T-helper 17 cell (primary cell): ENCODE measurements at places on chromosomes 6 and 20.

- DNase-seq = no peak
These were observed 4.9 kb upstream of the DEK start for GRCh38 chr6:18269253-18269652.

- no peak for DNase-seq
These were observed 42.3 kb upstream of the ATXN1 start for GRCh38 chr6:16803294-16804200.

DNA sequence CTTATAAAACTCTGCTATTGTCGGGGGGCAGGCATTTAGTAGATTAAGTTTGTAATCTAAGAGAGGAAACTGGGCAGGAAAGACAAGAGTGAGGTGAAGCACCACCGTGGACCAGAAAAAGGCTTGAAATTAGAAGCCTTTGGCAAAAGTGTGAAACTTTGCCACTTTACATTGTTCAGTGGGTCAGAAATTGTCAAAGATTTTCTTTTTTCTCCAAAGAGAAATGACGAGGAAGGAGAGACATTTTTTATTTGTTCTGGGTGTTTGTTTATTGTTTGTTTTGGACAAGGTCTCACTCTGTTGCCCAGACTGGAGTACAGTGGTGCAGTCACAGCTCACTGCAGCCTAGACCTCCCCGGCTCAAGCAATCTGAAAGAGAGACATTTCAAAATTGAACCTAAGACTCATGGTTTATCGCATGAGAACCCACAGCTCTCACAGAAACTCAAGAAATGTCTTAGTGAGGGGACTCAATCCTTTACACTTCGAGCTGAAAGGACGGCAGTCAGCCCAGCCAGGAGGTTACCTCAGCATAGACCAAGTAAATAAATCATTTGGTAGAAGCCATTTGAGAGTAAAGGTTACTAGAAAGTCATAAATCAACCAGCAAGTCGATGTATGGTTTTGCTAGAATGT, 262.8 kb upstream of the TAB2 start:
- DNase-seq = no peak

DNA sequence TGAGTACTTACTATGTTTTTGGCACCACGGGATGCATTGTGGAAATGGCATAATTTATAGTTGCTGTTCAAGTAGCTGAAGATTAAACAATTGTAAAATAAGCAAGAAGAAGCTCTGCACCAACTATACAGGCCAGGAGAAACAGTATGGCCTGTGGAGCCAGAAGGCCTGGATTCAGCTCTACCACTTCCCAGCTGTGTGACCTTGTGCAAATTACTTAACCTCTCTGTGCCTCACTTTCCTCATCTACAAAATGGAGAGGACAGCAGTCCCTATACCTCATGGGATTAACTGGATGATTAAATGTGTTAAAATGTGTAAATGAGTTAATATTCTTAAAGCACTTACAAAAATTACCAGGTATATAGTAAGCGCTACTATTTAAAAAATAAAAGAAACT, 49.1 kb downstream of the CNKSR3 start:
- no peak for DNase-seq

DNA sequence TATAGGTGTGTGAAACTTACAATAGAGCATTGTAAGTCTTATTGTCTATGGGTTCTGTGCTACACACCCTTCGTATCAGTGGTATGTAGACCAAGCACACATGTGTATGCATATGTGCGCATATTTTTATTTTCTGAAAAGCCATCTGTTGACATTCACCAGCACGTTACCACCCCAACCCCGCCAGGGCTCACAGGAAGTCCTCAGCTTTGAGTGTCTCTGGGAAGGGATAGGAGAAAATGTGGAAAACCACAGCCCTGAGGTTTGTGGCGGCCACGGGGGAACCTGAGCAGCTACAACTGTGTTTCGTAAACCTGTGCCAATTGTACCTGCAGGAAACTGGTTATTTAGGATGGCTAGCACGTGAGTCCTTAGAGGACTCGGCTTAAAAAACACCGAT, 123.3 kb upstream of the PHACTR3 start:
- no peak for DNase-seq

GRCh38 chr6:104109806-104110205, 749.9 kb downstream of the HACE1 start:
- DNase-seq = no peak

DNA sequence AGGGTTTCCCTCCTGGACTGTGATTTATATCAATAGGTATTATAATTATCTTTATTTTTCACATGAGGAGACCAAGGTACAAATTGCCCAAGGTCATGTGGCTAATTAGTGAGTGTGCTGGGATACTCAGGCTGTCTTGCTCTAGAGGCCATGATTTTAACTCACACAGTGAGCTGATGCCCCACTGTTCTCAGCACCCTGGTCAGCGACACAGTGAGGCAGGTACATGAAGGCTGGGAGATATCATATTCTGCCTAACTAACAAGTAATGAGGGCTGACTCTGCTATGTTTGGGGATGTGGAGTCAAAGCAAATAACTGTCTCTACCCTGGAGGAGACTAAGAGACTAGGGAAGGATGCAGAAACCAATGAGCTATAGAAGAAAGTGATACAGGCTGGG, 501.1 kb downstream of the PTPRT start:
- no peak for DNase-seq

- no peak for DNase-seq
These were observed 1.0 kb downstream of the SIM1 start for GRCh38 chr6:100463630-100464161.

DNA sequence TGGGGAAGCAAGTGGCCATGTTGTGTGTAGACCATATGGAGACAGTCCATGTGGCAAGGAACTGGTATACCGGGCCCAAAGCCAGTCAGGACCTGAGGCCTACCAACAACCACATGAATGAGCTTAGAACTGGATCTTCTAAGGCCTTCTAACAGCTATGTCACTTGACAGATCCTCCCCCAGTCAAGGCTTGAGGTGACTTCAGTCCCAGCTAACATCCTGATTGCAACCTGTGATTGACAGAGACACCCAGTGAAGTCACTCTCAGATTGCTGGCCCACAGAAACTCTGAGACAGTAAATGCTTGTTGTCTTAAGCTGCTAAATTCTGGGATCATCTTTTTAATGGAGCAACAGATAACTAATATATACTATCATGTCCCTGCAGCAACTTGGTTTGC, 32.9 kb downstream of the AHI1 start:
- no peak for DNase-seq

- no peak for DNase-seq
These were observed 13.9 kb downstream of the TOMM6 start for GRCh38 chr6:41801380-41801779.

DNA sequence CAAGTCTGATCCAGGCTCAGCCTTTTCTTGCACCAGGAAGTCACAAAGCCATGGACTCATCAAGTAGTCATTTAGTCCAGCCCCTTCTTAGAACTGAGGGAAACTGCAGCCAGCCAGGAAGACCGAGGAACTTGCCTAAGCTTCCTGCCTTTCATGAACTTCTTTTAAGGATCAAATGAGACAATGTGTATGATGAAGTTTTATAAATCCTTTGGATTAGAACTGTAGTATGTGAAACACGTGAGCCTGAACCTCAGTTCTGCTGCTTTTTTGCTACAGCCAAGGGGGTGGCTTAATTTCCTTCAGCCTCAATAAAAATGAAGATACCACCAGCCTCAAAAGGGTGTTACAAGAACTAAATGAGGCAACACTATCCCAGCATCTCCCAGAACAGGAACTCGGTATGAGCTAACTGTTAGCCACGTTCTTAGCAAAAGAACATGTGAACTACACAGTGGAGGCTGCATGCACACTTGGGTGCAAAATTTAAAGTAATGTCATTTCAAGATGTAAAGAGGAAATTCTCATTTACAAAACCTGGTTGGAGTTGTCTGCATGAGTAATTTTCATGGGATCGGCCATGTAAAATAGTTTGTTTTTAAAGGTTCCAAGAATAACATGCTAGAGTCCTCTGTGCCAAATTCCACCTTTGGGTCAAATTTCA, 76.0 kb upstream of the TBC1D7 start:
- DNase-seq = no peak

- DNase-seq = no peak
These were observed 84.1 kb upstream of the POPDC3 start for GRCh38 chr6:105263685-105264610.

DNA sequence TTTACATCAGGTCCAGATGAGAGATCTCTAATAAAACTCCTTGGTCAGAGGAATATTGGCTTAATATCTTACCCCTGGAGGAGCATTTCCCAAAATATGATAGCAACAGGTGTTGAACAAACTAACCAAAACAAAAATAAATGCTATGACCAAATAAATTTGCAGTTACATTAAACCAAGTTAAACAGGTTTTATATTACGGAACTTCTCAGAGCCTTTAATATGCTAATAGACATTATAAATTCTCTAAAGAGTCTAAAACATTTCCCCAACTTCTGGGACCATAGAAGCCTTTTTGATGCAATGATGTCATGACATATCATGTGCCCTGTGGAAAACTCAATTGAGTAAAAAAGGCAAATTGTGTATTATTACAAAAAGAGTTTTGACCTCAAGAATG, 90.9 kb upstream of the ARMC2 start:
- DNase-seq = no peak

- no peak for DNase-seq
These were observed 20.6 kb upstream of the SGK2 start for GRCh38 chr20:43537921-43538877.

- no peak for DNase-seq
These were observed 27.4 kb downstream of the PMEPA1 start for GRCh38 chr20:57682184-57683101.

DNA sequence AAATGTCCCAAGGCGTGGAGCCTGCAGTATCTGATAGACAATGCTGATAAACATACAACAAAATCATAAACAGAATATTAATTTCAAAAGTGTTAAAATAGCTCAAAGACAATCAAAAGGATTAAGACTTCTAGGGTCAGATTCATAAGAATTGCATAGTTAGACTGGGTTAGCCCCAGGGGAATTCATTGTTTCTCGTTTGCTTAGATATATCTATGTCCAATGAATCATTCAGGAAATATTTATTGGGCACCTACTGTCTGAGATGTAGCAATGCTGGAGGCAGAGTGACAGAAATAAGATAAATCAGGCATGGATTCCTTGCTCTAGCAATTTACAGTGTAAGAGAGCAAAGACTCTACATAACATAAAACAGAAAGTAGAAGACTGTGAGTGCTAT, 124.4 kb upstream of the PRL start:
- DNase-seq = no peak

DNA sequence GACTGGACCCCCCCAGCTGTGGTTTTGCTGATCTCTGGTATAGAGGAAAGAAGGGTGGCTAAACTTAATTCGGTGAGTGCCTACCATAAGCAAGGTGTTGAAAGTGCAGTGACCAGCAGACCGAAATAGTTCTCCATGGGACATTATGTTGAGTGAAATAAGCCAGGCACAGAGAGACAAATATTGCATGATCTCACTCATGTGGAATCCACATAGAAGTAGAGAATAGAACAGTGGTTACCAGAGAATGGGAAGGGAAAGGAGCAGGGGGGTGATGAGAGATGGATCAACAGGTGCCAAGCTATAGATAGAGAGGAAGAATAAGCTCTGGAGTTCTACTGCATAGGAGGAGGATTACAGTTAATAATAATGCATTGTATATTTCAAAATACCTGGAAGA, 9.7 kb upstream of the GCNT2 start:
- DNase-seq = no peak

GRCh38 chr20:34389206-34389953, 26.3 kb downstream of the ITCH start:
- DNase-seq = no peak

DNA sequence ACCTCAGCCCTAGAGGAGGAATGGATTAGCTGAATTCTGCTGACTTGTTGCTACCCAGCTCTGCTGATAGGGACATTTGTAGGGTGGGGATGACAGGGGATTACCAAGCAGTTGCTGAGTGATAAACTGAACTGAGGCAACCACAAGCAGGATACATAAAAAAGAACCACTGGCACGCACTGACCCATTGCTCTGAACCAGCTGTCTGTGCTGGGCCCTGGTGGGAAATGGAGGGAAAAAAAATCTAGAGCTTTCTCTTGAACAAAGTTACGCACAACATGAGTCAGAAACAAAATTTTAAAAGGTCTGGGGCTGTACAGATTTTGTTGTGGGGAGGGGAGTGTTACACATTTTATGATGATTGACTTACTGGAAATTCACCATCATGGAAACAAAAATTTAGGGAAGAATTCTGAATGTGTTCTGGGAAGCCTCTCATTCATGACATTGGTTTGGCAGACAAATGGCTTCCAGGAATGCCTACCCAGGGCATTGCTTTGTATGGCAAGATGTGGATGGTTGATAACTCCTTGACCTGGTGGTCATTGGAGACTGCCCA, 37.7 kb downstream of the FOXO3 start:
- no peak for DNase-seq

GRCh38 chr6:129890164-129890563, 29.0 kb upstream of the TMEM244 start:
- DNase-seq = no peak

- DNase-seq = no peak
These were observed 11.0 kb upstream of the LOC128125822 start for GRCh38 chr6:63561288-63561687.

- no peak for DNase-seq
These were observed 26.3 kb upstream of the EPM2A start for GRCh38 chr6:145761584-145761983.

DNA sequence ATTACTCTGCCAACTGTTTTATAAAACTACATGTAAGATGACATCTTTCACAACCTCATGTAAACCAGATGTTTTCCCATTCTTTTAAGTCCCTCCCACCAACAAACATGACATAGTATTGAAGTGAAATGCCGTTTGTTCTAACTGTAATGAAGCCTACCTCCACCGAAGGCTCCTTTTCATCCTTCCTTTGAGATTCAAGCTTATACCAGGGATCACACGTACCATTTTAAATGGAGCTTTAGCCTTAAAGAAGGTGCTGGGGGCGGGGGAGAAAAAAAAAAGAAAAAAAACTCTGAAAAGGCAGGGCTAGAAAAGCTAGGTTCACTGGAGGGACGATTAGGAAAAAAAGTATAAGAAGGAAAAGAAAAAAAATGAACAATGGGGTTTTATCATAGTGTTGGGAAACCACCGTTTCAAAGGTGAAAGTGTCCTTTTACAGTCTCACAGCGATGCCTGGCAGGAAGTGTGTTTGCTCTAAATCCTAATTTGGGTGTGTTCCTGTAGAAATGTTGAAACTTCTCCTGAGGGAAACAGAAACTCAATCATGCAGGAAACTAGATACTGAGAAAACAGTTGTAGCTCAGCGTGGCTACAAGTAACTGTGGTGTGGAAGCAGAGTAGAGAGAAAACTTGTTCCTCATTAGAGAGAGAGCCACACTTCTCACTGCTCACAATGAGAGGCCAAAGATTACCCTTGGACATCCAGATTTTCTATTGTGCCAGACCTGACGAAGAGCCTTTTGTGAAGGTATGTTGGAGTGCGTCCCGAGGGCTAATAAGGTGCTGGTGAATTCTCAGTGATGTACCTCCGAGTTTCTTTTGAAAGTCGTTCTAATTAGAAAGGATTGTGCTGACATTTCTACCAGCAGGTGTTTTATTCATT, 37.6 kb upstream of the HINT3 start:
- DNase-seq = peak; percentile 14

DNA sequence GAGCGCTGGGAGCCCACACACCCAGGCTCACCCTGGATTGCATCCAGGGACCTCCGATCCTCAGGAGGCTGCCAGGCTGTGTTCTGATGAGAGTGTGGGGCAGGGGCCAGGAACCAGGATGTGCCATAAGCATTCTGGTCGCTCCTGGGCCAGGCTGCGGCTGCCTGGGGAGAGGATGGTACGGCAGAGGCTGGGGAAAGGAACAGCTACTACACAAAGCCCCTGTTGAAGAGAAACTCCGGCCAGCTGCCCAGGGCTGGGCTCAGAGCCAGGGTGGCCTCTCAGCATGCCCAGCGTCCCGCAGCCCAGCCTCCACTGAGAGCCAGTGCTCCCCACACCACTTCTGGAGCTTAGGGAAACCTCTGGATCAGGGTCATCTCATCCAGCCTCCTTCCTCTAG, 21.7 kb upstream of the OCSTAMP start:
- DNase-seq = no peak
